ENCODE measurements at places on chromosomes 2 and 18. TPM values are rescaled to one million over a fixed set of nuclear protein-coding genes. Genes with fewer than 3 reads are reported as not detected.

GKN1 gene
- total RNA-seq, result not detected

AQP4 gene
- total RNA-seq, result 37.6 TPM

ZNF892 gene
- total RNA-seq, result 11.7 TPM

FBLN7 gene
- total RNA-seq, result 9.5 TPM

SERPINB13 gene
- total RNA-seq, result 17.5 TPM

ATOH8 gene
- 15.7 TPM for total RNA-seq

CTNNA2 gene
- 0.92 TPM for total RNA-seq

KYNU gene
- 0.62 TPM for total RNA-seq

ABCB11 gene
- not detected for total RNA-seq

CSRNP3 gene
- total RNA-seq, result 20.6 TPM

NPPC gene
- total RNA-seq, result 10.7 TPM

ORC2 gene
- total RNA-seq, result 22.1 TPM

GFPT1 gene
- total RNA-seq, result 60.1 TPM

EML6 gene
- total RNA-seq, result 10.8 TPM

GAREM2 gene
- 1.8 TPM for total RNA-seq

SIX2 gene
- total RNA-seq, result 14.4 TPM

KCNG2 gene
- total RNA-seq, result not detected

B3GNT7 gene
- total RNA-seq, result 2.8 TPM

CCDC68 gene
- 5.0 TPM for total RNA-seq

GALR1 gene
- total RNA-seq, result 0.21 TPM

HOXD10 gene
- 0.62 TPM for total RNA-seq

CCT7 gene
- 192 TPM for total RNA-seq

SCYGR4 gene
- total RNA-seq, result not detected

FTCDNL1 gene
- total RNA-seq, result 6.7 TPM

CRYGC gene
- total RNA-seq, result not detected

TDRD15 gene
- not detected for total RNA-seq

TLX2 gene
- not detected for total RNA-seq

All from tongue (tissue), 3 donors.